Neural progenitor cell (in vitro differentiated cells): ENCODE measurements at places on chromosomes 6 and 20. TPM values are rescaled to one million over a fixed set of nuclear protein-coding genes. Genes with fewer than 3 reads are reported as not detected.

- H3K27me3 ChIP-seq = no peaks in the 10 kb centered on the region
- H3K4me3 ChIP-seq = no peak overlapping the region
- no peak for DNase-seq
Observed at GRCh38 chr6:109894181-109894580, 83.9 kb upstream of the GPR6 start.

- H3K4me1 ChIP-seq = peaks cover 6% of the 10 kb centered on the region
- H3K27ac ChIP-seq = no peak overlapping the region
- H3K36me3 ChIP-seq = peaks cover 3% of the 10 kb centered on the region
- peak overlapping the region; percentile 93 for H3K4me3 ChIP-seq
- H3K27me3 ChIP-seq = peaks cover 15% of the 10 kb centered on the region
- no peak for DNase-seq
Observed at GRCh38 chr6:149544646-149545257, 1.1 kb downstream of the PPIL4 start.

The SIRPB1 gene
- total RNA-seq = 0.62 TPM in 1 of 2 replicates, not detected in the other

- H3K4me1 ChIP-seq = peaks cover 7% of the 10 kb centered on the region
- H3K36me3 ChIP-seq = peaks cover 3% of the 10 kb centered on the region
- H3K27me3 ChIP-seq = no peaks in the 10 kb centered on the region
- H3K4me3 ChIP-seq = no peak overlapping the region
- H3K27ac ChIP-seq = no peak overlapping the region
Observed at GRCh38 chr6:89642956-89643355, 4.4 kb upstream of the LYRM2 start.

DNA sequence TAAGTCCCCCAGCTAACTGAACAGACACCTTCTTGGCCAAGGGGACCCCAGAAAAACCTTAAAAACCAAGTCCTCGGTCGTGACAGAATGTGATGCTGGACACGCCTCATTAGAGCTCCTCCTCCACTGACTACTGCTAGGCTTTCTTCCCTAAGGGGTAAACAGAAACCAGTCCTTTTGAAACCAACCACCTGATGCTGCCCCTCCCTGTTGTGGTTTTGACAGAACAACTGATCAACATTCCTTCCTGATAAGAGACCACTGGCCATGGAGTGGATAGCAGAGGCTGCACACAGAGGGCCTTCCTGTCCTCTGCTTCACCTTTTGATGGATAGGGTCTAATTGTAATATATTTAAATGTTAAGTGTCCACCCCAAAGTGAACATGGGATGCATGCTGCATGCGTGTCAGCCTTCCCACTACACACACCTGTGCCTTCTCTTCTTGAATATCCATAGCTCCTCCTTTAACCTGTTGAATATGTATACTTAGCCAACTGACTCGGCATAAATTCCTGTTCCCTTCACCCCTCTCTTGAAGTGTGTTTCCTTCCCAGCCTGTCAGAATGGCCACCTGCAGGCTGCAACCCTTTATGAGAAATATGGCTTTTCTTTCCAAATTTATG is 27.9 kb upstream of the SLC2A12 start:
- peaks cover 15% of the 10 kb centered on the region for H3K4me1 ChIP-seq
- no peak for DNase-seq
- H3K27ac ChIP-seq = no peak overlapping the region
- no peak overlapping the region for H3K4me3 ChIP-seq

DNA sequence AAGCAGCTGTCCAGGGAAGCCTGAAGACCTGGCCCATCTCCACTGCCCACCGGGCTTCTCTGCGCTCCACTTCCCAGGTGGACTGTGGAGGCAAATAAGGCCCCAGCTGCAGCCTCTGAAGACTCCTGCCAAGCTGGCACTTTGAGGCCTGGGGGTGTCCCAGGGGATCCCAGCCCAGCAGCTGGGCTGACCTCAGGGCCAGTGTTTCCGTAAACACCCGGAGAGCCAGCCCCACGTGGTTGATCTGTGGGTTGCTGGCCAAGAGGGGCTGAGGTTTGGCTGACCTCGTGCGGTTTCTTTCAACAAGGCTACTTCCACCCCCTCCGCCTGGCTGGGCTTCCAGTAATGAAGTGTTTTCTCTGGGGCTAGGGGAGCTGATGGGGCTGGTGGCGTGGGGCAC is 12.4 kb upstream of the CCN5 start:
- peaks cover 18% of the 10 kb centered on the region for H3K4me1 ChIP-seq
- H3K27me3 ChIP-seq = no peaks in the 10 kb centered on the region
- H3K36me3 ChIP-seq = no peaks in the 10 kb centered on the region
- H3K27ac ChIP-seq = no peak overlapping the region

- H3K4me1 ChIP-seq = peaks cover 2% of the 10 kb centered on the region
- peak; percentile 95 for DNase-seq
- H3K4me3 ChIP-seq = peak overlapping the region; percentile 51
- no peaks in the 10 kb centered on the region for H3K36me3 ChIP-seq
Observed at GRCh38 chr20:3744806-3745685, 12.6 kb downstream of the HSPA12B start.

DNA sequence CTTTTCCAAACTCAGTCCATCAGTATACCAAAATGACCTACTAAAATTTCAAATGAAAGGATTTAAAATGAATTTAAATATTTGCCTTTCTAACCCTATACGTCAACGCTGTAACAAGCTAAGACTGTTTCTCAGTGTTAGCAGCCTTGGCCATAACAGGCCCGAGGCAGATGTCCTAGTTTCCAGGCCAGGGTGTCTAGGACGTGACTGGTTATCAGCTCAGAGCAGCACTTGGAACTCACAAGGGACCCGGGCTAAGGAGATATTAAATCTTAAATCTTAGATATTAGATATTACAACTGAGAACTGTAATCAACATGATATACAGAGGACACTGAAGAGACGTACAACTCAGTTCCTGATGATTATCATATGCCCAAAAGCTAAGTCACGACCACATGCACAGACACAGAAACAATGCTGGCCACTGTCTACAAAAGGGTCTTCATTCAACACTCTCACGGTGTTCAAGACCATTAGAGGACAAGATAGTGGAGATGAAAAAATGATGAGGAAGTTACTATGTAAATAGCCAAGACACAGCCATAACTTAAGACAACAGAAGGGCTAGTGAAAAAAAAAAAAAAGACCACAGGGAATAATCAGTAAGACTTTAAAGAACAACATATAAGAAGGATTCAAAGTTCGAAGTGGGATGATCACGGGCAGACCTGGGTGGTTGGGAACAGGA is at the start of gene CLDN20:
TSS of gene CLDN20 (plus strand) at position 641 of the 691 bp plus-strand sequence. CDS start 11,707 bp downstream, outside the sequence.
- no peak within 1 kb of the TSS for H3K4me3 ChIP-seq
- H3K36me3 ChIP-seq = no peaks in the 10 kb centered on the region
- peaks cover 18% of the 10 kb centered on the region for H3K4me1 ChIP-seq

The NRN1 gene
- total RNA-seq = 0.74 and 1.3 TPM in 2 replicates

DNA sequence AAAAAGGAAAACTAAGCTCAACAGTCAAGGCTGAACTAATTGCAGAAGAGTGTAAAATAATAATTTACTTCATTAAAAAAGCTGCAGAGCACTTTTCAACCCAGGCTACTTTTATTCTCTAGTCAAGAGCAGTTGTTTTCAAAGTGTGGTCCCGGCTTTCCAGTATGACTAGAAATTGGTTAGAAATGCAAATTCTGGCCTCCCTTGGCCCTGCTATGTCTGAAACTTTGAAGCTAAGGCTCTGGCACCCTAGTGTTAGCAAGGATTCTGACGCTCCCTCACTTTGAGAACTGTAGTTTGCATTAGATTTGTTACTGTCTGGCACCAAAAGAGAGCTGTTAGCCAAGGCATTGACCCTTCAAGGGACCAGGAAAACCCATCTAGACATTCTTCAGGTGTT is 9.5 kb upstream of the NXT1 start:
- H3K36me3 ChIP-seq = no peaks in the 10 kb centered on the region
- no peak overlapping the region for H3K27ac ChIP-seq
- H3K27me3 ChIP-seq = no peaks in the 10 kb centered on the region
- DNase-seq = no peak

The BMP6 gene
- total RNA-seq = 0.37 and 0.41 TPM in 2 replicates

GRCh38 chr6:85476532-85476931 is 26.6 kb downstream of the NT5E start:
- no peak overlapping the region for H3K27ac ChIP-seq
- H3K36me3 ChIP-seq = no peaks in the 10 kb centered on the region
- no peaks in the 10 kb centered on the region for H3K4me1 ChIP-seq
- H3K4me3 ChIP-seq = no peak overlapping the region
- H3K27me3 ChIP-seq = no peaks in the 10 kb centered on the region

The VSX1 gene
- not detected in 2 replicates for total RNA-seq

The TMEM242 gene
- total RNA-seq = 8.8 and 9.9 TPM in 2 replicates

The TPD52L1 gene
- total RNA-seq = 2.7 and 9.5 TPM in 2 replicates

DNA sequence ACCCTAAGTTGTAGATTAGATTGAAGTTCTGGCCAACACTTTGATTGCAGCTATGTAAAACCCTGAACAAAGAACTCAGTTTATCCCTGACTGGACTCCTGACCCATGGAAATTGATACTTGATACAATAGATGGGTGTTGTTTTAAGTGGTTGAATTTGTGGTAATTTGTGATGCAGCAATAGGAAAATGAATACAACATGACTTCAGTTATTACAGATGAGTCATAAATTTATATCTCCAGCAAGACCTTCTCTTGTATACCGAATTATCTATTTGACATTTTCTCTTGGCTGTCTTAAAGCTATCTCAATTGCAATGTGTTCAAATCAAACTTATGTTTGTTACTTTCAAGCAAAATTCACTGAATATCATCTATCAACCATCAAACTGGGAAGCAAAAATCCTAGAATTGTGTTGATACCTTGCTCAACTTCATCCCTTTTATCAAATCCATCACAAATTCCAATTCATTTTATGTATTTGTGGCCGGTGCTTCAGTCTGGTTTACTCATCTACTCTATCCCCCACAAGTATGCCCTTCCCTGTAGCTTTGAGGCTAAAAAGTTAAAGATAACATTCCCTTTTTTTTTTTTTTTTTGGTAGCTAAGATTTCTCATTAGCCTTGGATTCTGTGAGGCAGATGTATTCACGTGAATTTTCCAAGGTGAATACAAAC is 129.4 kb upstream of the CENPW start:
- DNase-seq = no peak
- H3K4me1 ChIP-seq = no peaks in the 10 kb centered on the region
- H3K27me3 ChIP-seq = no peaks in the 10 kb centered on the region
- no peaks in the 10 kb centered on the region for H3K36me3 ChIP-seq
- H3K27ac ChIP-seq = no peak overlapping the region

GRCh38 chr20:57795977-57796560 is 86.3 kb upstream of the PMEPA1 start:
- no peaks in the 10 kb centered on the region for H3K4me1 ChIP-seq
- H3K36me3 ChIP-seq = no peaks in the 10 kb centered on the region
- no peaks in the 10 kb centered on the region for H3K27me3 ChIP-seq
- no peak for DNase-seq

- H3K27ac ChIP-seq = no peak overlapping the region
- H3K4me3 ChIP-seq = no peak overlapping the region
- no peaks in the 10 kb centered on the region for H3K27me3 ChIP-seq
- peaks cover 13% of the 10 kb centered on the region for H3K4me1 ChIP-seq
- DNase-seq = no peak
Observed at GRCh38 chr6:152905551-152906299, 77.1 kb downstream of the FBXO5 start.

The CST11 gene
- total RNA-seq = not detected in 2 replicates

The MLIP gene
- total RNA-seq = not detected in 2 replicates
